ENCODE measurements at places on chromosomes 12 and 14.
A peak's percentile ranks its signal among the peaks of the same experiment; 100 is the strongest.

- DNase-seq, result no peak
These were observed 24.1 kb downstream of the NTF3 start for GRCh38 chr12:5456030-5456429.

GRCh38 chr14:88013750-88014349, 8.9 kb downstream of the GPR65 start:
- DNase-seq, result peak; percentile 67

DNA sequence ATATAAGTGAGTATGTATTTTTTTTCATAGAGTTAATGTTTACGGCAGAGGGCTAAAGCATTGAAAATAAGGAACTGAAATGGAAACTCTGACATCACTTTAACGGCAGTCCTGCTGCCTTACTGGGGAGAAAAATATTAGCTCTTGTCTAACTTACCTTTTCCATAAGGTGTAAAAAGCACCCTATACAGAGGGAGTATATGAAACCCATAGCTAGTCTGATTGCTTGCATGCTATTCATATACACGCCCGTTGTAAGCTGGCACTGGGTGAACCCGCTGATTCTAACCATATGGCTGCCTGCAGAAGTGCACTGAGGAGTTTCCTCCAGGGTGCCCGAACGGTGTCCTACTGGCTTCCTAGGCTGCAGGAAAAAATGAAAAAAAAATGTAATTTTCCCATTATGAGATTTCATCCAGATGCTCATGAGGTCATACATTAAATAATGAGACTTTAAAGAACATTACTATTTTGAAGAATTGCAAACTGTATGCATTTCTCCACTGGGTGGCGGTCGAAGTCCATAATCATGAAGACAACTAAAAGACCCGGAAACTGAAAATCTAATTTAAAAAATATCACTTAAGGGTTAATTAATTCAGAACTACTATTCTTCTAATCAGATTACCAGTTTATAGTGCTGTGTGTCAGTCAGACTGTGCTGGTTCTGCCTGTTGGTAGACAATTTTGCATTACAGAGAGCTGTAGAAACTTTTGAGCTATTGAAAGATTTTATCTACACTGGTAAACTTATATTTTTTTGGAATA, 144.7 kb downstream of the ALX1 start:
- DNase-seq, result no peak

DNA sequence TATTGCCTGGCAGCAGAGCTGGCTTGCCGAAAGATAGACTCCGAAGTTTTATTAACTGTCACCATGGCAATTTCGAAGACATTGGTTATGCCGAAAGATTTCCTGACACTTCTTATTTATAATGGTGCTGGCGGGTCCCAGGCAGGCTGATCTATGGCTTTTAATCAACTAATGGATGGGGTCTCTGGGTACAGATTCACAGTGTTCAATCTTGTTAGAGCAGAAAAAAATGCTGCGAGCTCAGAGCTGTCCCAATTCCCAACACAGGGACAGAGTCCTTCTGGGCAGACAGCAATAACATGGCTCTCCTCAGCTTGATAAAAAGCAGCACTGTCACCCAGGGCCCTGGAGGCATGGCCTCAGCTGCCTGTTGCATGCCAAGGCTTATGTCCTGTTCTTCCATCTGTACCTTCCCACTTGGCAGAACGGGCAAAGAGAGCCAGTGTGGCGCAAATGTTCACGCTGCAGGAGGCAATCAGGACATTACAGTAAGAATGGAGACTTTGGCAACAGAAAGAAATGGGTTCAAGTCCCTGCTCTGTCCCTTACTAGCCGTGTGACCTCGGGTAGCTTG, 228.2 kb upstream of the PWP1 start:
- no peak for DNase-seq

DNA sequence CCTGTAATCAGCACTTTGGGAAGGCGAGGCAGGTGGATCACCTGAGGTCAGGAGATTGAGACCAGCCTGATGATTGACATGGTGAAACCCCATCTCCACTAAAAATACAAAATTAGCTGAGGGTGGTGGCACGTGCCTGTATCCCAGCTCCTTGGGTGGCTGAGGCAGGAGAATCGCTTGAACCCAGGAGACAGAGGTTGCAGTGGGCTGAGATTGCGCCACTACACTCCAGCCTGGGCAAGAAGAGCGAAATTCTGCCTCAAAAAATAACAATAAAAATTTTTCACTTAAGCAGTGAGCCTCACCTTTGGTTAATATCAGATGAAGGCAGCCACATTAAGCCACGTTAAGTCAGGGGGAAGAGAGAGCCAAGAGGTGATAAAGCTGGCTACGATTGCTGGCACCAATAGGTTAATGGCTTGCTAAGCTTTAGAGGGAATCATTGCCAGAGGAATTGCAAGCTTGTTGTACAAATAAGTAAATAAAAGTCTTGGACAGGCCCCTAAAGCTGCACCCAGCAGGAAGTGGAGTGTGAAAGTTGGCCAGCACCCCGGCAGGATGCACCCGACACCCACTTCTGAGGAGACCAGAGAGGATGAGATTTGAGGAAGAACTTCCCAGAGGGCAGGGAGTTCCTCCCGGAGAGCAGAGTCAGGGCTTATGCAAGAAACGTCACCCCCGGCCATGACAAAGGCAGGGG, 41.3 kb upstream of the TESC start:
- peak; percentile 26 for DNase-seq

DNA sequence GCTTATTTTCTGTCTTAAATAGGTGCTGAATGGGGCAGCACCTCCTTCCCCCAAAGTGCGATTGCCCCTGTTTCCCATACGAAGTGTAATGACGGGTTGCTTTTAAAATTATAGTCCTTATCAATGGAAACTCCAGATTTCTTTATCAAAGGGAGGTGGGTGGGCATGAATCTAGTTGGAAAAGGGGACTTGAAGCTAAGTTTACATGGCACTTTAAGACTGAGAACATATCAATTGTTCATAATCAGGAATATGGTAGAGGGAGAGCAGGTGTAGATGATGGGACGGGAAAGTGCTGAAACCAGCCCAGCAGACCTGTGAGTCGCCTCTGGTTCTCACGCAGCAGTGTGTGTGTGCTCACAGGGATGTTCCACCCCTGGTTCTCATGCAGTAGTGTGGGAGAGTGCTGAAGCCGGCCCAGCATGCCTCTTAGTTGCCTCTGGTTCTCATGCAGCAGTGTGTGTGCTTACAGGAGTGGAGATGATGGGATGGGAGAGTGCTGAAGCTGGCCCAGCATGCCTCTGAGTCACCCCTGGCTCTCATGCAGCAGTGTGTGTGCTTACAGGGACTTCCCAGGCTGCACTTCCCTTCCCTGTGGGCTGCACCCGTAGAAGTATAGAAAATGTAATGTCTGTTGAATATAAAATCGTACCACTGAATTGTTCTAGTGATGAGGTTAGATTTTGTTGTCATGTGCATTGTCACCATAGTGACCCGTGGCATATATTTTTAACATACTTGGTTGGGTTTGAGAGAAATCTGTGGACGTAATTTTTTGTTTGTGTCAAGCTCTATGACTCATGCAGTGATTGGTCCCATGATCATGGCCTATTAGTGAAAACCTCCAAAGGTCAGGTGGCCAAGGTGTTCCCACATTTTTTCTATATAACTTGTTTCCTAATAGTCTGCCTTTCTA, 51.6 kb downstream of the GPATCH2L start:
- DNase-seq, result no peak

DNA sequence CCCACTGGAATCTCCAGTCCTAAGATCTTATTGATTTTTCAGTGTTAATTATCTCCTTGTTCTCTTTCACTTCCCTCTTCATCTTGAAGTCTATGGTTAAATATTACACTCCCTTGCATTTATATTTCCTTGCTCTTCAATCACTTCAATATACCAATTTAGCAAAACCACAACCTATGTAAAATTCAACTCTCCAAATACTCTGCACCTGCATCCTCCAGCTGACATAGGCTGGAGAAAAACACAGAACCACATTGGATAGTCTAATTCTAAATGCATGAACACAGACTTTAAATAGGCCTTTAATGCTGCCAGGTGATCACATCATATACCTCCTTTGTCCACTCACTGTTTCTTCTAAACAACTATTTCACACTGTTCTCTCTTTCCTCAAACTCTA, 253.8 kb upstream of the GARIN6 start:
- DNase-seq, result no peak

DNA sequence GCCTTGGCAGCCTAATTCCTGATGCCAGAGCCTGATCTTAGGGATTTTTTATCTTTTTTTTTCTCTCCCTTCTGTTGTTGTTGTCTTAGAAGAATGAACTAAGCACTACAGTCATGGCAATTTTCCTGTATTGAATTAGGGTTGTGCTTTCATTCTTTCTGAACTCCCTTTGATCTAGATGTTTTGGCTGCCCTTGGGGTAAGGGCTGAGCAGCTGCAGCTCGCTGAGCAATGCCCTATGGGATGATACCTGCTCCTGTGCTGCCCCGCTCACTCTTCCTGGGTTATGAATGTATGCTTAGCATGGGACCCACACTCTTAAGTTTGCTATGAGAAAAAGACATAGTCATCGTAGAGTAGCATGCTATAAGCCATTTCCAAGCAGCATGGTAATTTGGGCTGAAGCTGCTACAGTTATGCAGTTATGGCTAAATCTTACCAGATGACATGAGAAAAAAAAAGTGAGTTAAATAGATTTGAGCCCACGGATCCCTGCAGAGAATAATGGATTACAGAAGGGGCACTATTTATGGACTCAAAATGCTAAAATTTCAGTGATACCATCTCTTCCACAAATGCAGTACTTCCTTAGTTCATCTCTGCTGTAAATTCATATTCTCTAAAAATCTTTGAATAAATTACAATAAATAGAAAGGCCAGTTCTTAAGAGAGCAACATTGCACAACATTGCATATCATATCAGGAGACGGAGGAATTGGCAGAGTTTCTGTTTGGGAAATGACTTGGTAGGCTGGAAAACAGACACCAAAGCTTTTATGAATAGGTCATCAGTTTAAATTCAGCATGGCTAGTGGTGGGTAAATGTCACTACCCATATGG, 79.2 kb upstream of the PTHLH start:
- DNase-seq, result no peak

- no peak for DNase-seq
These were observed 764.7 kb downstream of the BCL11B start for GRCh38 chr14:98507264-98507663.

DNA sequence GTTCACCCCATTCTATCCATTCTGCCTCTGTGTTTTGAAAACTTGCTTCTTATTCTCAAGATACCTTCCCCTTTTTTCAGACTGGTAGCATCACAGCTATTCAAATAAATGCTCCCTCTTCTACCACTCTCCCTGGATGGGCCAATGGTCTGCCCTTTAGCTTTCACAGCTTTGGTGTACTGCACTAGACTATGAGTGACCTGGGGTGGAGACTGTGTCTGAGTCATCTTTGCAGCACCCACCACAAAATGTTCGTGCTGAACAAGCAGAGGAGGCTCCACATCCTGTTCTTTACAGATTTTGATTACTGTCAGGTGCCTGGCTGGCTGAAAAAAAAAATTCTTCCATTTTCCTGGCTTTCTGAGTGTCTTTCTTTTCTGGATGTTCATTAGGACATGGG, 1104.1 kb upstream of the TMEM132C start:
- DNase-seq, result no peak

GRCh38 chr14:56150645-56151345, 32.6 kb downstream of the PELI2 start:
- no peak for DNase-seq

DNA sequence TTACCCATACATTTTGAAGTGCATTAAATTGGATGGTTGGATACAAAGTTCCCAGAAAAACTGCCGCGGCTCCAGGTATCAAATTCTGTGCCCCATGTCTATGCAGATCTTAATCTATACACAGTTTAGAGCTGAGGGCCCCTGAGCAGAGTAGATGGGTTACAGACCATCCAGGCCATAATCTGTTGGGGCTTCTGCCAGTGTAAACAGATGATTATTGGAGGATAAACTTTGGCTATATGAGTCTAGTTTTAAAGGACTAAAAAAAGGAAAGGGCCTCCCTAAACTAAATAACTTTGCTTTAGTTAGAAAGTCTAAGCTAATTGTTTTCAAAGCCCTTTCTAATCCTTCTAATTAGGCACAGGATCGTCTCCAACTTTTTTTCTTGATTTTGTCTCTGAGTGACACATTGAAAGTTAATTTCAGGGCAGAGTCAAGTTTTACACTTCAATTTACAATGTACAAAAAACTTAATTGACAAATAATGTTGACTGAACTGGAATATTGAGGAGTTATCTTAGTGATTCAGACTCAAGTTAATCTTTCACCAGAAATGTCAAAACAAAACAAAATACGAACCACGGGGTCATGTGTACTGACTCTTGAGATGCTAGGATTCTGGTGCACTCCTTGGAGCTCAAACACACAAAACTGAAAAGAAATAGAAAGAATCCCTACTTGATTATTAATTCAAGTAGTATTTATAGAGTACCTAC, 133.9 kb upstream of the SCAF11 start:
- DNase-seq, result no peak

GRCh38 chr12:57672801-57673200, 21.1 kb upstream of the OS9 start:
- DNase-seq, result no peak

GRCh38 chr12:75308279-75308678, 21.8 kb downstream of the CAPS2 start:
- no peak for DNase-seq

- no peak for DNase-seq
These were observed 1224.9 kb upstream of the TMEM132C start for GRCh38 chr12:127041985-127042625.

DNA sequence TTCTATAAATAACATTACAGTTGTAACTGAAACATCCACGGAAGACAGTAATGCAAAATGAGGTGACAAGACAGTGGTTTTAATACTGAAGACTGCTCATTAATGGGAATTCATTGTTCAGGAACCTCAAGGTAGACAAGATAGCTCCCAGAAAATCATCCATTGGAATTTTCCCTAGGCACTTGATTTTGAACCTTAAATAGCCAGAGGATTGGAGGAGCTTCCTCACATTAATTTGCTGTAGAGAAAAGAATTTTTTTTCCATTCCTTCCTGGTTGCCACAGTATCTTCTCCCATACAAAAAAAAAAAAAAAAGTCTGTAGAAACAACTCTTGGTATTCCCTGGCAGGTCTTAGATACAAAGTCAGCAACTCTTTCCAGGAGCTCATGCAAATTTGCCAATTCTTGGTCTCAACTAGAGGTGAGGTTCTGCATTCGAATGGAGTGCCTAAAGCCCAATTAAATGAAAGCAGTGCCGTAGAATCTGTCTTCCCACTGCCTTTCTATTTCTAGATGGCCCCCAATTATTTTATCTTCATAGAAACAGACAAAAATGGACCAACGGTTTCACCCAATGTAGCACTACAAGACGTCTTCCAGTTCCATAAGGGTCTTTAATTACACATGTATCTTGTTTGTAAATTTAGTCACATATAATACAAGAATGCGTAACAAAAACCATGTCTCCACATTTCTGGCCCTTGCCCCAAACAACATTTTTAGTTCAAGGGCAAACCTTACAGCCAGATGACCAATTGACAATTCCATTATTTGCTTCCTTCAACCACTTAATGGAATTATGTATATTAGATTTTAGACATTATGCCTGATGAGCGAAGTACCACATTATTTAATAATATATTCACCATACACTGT, 13.5 kb downstream of the SLC38A2 start:
- DNase-seq, result no peak

- DNase-seq, result no peak
These were observed 185.7 kb downstream of the KICS2 start for GRCh38 chr12:64036414-64036813.

- DNase-seq, result no peak
These were observed 29.8 kb downstream of the GPRC5D start for GRCh38 chr12:12922191-12922616.

GRCh38 chr12:100375038-100375735, 18.3 kb downstream of the SLC17A8 start:
- DNase-seq, result peak; percentile 8

- DNase-seq, result no peak
These were observed 3.3 kb downstream of the PARP11 start for GRCh38 chr12:3869865-3870264.

Data from prostate gland (tissue), 2 donors.